ENCODE measurements at places on chromosomes 2 and 18.

DNA sequence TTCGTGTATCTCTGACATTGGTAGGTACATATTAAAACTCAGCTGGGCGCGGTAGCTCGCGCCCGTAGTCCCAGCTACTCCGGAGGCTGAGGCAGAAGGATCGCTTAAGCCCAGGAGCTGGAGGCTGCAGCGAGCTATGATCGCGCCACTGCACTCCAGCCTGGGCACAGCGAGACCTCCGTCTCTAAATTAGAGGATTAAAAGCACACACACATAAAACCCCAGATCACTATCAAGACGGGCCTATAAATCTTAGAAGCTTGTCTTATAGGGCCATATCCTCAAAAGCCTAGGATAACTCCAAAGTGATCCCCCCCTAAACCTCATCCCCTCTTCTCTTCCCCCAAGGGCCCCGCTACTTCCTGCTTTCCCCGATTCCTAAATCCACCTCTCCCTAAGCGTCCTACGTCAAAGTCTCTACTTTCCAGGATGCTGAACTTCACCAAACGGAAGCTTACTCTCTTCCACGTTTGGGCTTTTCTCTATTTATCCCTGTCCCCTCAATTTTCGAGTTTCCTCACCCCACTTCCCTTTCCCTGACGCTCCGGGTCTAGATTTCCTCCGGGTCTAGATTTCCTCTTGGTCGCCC is 707 bp downstream of the KRCC1 start:
- DNase-seq: no peak

GRCh38 chr2:120597595-120598193 is 138.0 kb upstream of the GLI2 start:
- DNase-seq: no peak

GRCh38 chr2:64869126-64869525 is 120.1 kb upstream of the SLC1A4 start:
- DNase-seq: no peak

DNA sequence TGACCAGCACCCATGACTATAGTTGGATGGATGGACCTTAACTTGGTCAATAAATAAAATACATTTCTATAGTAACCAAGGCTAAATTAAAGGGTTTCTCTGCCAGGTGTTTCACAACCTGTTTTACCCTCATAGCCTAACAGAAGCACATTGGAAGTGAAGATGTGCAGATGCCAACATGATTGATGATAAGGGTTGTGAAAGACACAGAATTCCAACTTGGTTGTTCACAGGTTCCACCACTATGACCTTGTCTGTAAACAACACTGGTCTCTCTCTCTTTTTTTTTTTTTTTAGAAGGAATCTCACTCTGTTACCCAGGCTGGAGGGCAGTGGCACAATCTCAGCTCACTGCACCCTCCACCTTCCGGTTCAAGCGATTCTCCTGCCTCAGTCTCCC is 37.5 kb upstream of the PTH2R start:
- DNase-seq: no peak

DNA sequence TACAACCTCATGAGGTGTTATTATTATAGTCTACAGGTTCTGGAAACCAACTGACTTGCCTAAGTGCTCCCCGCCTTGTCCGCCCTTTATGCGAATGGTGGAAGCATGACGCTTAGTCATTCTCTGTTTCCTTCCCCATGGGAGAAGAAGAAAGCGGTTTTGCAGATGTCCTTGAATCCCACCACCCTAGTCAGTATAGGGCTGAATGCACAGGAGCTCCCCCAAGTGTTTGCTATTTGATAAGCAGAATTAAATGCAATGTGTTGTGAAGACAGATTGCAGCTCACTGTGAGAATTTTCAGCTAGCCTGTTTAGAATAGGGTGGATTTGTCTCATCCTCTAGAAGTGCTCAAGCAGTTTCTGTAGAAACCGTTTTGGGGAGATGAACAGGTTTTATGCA is 652.0 kb downstream of the DCC start:
- DNase-seq: no peak

- DNase-seq: peak; percentile 93
These were observed 16.4 kb upstream of the ST3GAL5 start for GRCh38 chr2:85905187-85905666.

DNA sequence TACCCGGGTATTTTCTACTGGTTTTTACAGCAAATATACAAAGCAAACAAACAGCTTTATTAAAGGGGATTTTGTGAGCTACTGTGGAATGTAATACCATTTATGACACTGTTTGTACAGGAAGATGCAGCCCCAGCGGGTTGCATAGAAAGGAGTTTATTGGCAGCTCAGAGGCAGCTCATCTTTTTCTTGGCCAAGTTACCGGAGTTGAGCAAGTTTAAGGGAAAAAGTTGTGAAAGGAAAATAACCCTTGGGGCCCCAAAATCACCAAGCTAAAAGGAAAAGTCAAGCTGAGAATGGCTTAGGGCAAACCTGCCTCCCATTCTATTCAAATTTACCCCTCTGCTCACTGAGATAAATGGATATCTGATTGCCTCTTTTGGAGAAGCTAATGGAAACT is 60.8 kb downstream of the MOB4 start:
- DNase-seq: peak; percentile 34

Measured in astrocyte of the cerebellum (primary cell).